GM18507 (cell line): ENCODE measurements at places on chromosomes 5 and 9.

DNA sequence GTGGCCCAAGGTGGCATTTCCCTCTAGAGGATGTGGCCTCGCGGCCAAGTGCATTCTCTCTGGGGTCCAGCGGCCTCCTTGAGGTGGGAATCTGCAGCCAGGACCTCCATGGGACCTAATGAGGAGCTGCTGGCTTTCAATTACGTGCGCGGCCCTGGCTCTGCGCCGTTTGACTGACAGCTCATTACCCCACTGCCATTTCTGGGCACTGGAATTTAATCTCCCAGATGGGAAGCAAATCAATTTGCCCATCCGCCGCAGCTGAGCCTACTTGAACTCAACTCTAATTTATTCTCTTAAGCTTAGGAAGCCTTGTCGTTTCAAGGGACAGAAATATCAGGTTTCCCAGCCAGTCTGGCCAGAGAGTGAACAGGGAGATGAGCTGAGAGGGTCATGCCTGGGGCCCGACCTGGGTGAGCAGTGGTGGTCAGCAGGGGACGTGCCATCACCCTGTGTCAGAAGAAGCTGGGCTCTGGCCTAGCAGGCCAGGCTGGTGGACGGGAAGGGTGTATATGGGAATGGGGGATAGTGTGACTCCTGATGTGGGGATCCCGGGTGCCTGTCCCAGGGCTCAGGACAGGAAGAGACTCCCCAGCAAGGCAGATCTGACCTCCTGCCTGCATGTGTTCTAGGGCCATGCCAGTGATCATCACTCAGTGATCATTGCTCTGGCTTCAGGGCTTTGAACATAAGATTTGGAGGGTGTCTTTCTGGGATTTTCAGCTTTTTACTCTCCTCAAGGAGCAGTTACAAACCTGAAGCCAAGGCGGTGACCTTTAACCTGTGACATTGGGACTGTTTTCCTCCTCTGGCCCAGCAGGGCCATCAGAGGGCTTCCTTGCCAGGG is 69.7 kb downstream of the MACROH2A1 start:
- DNase-seq: no peak

DNA sequence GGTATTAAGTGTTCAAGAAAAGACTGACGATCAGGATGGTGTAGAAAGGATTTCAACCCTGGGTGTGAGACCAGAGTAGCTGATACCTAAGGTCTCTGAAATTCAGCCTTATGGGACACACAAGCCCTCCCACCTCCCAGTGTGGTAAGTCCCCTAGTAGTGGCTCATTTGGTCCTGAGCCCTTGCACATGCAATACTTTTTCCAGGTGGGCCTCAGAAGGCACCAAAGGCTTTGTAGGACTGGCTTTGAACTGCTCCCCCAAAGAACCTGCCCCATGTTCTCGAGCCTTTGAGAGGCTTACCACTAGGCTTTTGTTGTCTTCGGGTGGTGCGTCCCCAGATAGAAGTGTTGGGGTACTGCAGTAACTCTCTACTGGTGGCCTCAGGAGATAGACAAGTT is 803 bp downstream of the GARIN3 start:
- no peak for DNase-seq

- DNase-seq: no peak
These were observed 21.2 kb downstream of the UBE2QL1 start for GRCh38 chr5:6469836-6470235.

DNA sequence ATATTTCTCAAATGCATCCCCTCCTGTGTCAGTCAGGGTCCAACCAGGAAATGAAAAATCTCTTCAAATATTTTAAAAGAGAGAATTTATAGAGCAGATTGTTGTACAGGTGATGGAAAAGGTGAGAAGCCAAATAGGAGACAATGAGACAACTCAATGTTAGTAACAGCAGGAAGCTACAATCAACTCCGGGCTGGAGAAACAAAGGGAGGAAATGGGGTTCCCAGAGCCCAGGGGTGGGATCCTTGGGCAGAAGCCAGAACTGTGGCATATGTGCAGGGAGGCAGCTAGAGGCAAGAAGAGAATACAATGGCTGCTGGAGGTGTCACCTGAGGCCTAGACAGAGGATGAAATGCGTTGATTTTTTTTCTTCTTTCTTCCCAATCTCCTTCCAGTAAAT is 361.8 kb upstream of the ACTBL2 start:
- no peak for DNase-seq

DNA sequence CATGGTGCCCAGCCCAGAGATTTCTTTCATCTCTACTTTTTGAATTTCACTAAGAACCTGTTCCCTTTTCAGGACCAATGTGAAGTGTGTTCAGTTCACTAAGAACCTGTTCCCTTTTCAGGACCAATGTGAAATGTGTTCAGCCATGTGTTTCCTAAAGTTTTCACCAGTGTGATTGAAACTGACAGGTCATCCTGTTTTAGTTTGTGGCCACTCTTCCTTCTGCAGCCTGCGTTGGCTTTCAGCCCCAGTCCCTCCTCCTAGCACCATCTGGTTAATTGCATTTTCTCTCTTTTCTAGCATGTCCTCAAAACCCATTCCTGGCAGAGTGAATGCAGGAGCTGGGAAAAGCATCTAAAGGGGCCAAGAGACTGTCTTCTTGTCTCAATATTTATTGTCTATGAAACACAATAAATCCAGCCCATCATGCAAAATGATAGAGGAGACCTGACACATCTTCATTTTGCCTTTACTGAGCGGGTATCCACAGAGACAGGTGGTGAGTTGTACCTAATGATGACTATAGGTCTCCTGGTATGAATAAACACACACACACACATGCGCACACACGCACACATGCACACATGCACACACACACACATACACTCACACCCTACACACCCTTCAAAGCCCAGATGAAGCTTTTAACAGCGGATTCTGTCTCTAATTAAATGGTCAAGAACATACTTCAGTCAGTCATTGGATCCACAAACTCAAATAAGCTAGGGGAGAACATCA is 6.1 kb upstream of the PANK3 start:
- no peak for DNase-seq

DNA sequence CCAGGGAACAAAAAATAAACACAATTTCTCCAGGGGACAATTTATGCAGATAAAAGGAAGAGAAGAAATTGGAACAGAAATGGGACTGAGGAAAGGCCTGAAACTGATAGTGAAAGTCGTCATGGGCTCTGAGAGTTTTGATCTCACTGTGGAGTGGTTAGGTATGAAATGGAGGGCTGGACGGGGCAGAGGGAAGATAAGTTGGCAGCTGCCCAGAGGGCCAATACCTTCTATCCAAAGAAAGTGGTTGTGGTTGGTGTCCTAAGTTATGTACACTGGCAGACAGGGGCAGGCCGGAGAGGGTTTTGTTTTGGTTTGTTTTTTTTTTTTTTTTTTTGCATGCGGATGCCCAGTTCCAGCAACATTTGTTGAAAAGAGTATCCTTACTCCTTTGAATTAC is 46.1 kb downstream of the ZNF618 start:
- DNase-seq: no peak

GRCh38 chr5:32089146-32090000 is 84.7 kb downstream of the GOLPH3 start:
- no peak for DNase-seq

DNA sequence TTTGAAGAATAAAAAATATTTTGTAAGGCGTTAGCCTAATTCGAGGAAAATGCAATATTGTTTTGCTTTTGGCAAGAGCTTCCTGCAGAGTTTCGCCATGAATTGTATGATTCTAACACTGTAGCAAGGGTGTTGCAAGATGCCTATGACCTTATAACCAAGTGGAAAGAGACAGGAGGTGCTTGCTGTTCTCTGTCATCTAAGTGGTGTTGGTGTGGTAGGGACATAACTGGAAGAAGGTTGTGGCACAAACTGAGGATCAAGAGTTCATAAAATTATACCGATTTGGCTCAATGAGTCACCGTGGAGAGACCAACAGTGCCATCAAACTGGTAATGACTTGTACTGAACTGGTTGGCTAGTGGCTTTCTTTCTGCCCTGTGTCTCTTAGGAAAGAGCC is 6.3 kb downstream of the STC2 start:
- DNase-seq: no peak

- DNase-seq: no peak
These were observed 33.2 kb upstream of the DMXL1 start for GRCh38 chr5:119037496-119038215.

DNA sequence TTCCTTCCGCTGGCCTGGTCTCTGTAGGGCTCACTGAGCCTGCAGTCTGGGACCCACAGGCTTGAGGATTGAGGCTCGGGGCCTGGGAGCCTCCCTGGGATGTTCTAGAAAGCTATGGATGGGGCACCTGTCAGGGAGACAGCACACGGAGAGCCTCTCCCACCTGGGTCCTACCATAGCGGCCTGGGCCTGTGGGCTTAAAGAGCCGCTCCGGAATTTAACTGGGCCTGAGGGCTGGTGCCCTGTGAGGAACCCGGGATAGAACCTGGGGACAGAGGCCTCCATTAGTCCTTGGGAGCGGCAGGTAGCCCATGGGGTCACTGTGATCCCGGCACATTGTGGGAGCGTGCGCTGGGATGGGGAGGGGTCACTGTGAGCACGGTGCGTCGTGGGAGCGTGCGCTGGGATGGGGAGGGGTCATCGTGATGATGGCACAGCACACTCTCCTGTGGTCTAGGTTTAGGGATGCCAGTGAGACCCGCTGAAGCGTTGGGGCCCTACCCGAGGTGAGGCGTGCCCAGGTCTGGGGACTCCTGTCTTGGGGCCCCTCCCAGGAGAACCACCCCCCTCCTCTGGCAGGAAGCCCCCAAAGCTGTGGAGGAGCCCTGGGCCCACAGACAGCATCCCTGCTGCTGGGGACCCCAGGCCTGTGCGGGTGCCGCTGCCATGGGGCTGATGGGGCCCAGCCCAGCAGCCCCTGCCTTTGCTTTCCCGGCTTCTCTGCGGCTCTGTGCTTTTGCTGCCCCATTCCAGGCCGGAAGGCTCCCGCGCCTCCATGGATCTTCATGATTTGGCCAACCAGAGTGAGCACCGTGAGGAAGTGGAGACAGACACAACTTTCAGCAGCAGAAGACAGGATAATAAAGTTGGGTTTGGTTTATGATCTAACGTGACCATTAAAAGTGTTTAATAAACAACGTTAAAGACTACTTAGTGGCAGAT is 3.4 kb upstream of the CEP72 start:
- DNase-seq: no peak

DNA sequence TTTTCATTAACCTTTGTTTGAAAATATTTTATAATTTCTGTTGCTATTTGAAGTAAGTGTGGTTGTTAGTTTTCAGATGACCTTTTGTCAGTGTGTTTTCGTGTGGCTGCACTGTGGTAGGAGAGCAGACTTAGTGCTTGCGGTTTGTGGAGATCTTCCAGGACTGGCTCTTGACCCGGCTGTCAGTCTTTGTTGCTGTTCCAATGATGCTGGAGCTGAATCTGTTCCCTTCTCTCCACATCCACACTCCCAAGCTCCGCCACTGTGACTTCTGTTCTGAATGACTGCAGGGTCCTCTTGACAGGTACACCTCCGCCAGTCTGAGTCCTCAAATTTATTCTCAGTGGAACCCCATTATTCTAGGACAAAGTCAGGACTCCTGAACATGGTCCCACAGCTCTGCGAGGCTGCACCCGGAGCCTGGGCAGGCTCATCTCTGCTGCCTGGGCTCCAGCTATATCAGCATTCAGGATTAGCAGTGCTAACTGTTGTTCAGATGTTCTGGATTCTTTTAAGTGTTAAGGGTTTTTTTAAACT is 126.0 kb downstream of the WNK2 start:
- DNase-seq: no peak

DNA sequence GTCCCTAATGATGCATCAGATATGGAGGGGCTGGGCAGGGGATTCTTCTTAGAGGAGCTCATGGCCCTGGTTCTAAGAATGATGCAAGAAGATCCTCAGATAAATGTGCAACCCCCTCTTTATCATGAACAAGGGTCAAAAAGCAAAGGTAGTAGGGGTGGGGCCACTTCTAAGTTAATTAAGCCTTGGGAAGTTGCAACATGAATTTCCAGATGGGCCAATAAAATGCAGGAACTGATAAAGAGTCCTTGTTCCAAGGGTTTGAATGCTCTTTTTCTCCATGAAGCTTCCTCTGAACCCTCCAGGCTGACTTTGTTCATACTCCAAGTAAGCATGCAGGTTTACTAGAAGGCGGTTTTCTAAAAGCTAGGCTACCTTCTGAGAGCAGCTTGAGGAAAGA is 25.6 kb downstream of the PCA3 start:
- DNase-seq: no peak

DNA sequence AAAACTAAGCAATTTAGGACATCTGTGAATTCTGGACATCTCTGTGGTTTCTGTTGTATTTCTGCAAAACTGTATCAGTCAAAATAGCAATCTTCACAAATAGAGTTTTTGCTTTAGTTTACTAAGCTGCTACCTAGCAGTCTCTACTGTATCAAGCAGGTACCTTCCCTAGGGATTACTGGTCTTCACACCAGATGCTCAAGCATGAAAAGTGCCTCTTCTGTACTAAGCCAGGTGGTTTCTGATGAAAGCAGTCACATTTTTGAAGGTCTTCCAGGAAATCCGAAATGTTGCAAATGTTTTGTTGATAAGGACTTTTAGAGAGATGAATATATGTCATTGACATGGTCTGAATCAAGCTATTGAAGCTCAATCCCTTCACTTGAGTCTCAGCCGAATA is 540.0 kb downstream of the KCTD16 start:
- no peak for DNase-seq

GRCh38 chr9:33142535-33142934 is 24.6 kb downstream of the B4GALT1 start:
- DNase-seq: no peak

GRCh38 chr9:92265154-92265553 is 28.3 kb downstream of the IARS1 start:
- DNase-seq: no peak

DNA sequence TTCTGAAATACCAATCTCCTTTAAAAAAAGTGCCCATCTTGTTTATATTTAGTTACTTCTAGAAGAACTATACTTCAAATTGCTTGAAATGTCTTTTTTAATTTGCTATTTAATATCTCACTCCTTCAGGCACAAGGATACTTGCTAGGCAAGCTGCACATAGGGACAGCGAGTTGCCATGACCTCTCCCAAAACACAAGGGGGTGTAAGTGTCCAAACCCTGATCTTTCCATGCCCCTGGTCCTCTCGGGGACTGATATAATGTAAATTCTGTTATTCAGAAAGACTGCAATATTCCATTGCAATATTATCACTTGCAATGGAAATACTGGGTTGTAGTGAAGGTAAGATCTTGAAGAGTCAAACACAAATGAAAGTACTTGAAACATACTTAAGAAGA is 480.4 kb downstream of the CETN3 start:
- no peak for DNase-seq

GRCh38 chr5:37841203-37841602 is 1.4 kb upstream of the GDNF start:
- DNase-seq: no peak

GRCh38 chr5:18032744-18033143 is 398.5 kb downstream of the TAF11L14 start:
- no peak for DNase-seq

DNA sequence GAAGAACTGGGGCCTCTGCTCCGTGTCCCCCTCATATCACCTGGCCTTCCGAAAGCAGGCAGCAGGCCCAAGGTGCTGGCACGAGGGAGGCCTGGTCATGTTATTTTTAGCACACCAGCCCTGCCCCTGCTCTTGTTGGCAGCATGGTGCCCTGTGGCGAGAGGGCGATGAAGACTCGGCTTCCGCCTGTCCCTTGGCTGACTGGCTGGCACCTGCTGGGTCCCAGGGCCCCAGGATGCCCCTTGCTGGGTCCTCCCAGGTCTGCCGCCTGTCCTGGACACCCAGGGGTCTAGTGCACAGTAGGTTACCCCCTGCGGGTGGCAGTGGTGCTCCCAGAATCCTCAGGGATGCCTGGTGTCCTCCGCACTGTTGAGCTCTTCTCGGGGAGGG is 77.0 kb downstream of the RXRA start:
- no peak for DNase-seq

- no peak for DNase-seq
These were observed 210.3 kb downstream of the ACTL7B start for GRCh38 chr9:108645520-108645919.
